SK-N-SH (cell line): ENCODE measurements at places on chromosomes 6 and 20. TPM values are rescaled to one million over a fixed set of nuclear protein-coding genes. Genes with fewer than 3 reads are reported as not detected.

- no peak overlapping the region for H3K4me3 ChIP-seq
- peak; percentile 74 for DNase-seq
- H3K27me3 ChIP-seq: peaks cover 12% of the 10 kb centered on the region; the same call in 1 of the 2 replicates
- H3K4me1 ChIP-seq: no peaks in the 10 kb centered on the region
Observed at GRCh38 chr6:34120953-34121675, 24.8 kb downstream of the GRM4 start.

The SRMS gene
- not detected in 2 replicates for polyA plus RNA-seq

DNA sequence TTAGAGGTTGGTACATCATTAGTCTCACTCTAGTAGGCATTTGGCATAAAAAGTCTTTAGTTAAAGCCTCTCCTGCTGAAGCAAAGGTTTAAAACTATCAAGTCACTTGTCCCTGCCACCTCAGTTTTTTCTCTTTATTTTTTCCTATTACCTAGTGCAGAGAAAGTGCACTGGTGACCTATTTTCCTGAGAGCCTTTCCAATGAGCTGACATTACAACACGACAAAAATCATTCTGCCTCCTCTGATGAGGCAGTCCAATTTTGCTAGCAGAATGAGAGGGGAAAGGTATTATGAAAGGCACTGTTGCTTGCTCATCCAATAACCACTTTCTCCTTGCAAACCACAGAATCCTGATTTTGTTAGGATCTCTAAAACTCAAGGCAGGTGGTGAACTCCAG, 73.3 kb upstream of the SGK1 start:
- H3K36me3 ChIP-seq: no peaks in the 10 kb centered on the region
- no peak overlapping the region for H3K4me3 ChIP-seq
- DNase-seq: no peak
- no peaks in the 10 kb centered on the region for H3K4me1 ChIP-seq

DNA sequence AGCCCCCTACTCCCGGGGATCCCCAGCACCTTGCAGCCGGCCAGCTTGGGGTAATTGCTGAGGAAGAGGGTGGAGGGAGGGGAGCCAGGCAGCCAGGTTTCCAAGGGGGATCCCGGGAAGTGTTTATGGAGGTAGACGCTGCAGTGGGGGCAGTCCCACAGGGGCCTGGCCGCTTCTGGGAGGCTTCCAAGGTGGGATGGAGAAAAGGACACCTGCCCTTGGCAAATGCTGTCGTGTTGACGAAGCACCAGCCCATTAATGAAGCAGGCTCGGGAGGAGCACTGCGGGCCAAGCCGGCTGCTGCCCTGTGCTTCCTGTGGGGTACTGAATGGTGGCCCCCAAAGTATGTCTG, 82.4 kb downstream of the TMEM242 start:
- H3K4me1 ChIP-seq: no peaks in the 10 kb centered on the region
- no peak overlapping the region for H3K27ac ChIP-seq
- no peaks in the 10 kb centered on the region for H3K36me3 ChIP-seq
- no peak overlapping the region for H3K4me3 ChIP-seq
- no peaks in the 10 kb centered on the region for H3K27me3 ChIP-seq
- no peak for DNase-seq

The C4A gene
- polyA plus RNA-seq: 9.9 and 11.4 TPM in 2 replicates

GRCh38 chr6:62393608-62394007, 107.6 kb upstream of the KHDRBS2 start:
- no peak overlapping the region for H3K27ac ChIP-seq
- no peak overlapping the region for H3K4me3 ChIP-seq
- no peaks in the 10 kb centered on the region for H3K36me3 ChIP-seq
- H3K4me1 ChIP-seq: no peaks in the 10 kb centered on the region
- no peaks in the 10 kb centered on the region for H3K27me3 ChIP-seq
- DNase-seq: no peak

DNA sequence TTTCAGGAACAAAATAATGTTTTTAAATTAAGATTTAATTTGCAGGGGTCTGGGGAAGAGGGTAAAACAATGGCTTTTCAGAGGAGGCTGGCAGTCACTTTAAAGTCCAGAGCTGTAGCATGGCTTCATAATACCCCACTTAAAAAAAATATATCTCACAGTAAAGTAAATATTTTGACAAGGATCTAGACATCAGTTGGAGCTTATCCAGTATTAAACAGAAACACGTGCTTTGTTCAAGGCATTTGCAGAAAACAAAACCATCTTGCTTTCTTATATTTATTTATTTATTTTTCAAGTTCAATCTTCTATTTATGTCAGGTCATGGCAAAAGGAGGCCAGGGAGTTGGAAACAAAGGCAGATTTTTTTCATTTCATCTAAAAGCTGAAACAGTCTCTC, 53.3 kb upstream of the PRL start:
- DNase-seq: peak; percentile 28
- no peaks in the 10 kb centered on the region for H3K36me3 ChIP-seq
- H3K4me3 ChIP-seq: no peak overlapping the region
- H3K27ac ChIP-seq: no peak overlapping the region
- H3K27me3 ChIP-seq: no peaks in the 10 kb centered on the region

The SLC22A2 gene
- polyA plus RNA-seq: not detected in 2 replicates

GRCh38 chr6:22801831-22802230, 232.5 kb downstream of the HDGFL1 start:
- no peak overlapping the region for H3K27ac ChIP-seq
- no peak overlapping the region for H3K4me3 ChIP-seq
- DNase-seq: no peak
- H3K4me1 ChIP-seq: no peaks in the 10 kb centered on the region

DNA sequence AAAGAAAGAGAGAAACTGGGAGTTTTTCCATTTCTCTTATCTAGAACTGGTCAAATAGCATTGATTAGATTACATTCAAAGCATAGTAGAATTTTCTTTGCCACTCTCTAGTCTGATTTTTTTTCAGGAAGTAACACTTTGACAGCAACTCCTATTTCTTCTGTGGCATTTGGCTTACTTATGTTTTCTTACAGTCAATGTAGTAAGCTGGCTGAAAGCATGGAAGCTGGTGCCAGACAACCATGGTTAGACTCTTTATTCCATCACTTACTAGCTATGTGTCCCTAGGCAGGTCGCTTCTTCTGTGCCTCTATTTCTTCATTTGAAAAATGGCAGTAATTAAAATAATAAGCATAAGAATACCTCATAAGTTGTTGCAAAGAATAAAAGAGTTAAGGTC, 54.2 kb upstream of the OPRM1 start:
- DNase-seq: no peak
- no peak overlapping the region for H3K4me3 ChIP-seq
- no peaks in the 10 kb centered on the region; the same call in 1 of the 2 replicates for H3K4me1 ChIP-seq
- no peaks in the 10 kb centered on the region for H3K36me3 ChIP-seq

The GDAP1L1 gene
- 0.30 and 0.55 TPM in 2 replicates for polyA plus RNA-seq

DNA sequence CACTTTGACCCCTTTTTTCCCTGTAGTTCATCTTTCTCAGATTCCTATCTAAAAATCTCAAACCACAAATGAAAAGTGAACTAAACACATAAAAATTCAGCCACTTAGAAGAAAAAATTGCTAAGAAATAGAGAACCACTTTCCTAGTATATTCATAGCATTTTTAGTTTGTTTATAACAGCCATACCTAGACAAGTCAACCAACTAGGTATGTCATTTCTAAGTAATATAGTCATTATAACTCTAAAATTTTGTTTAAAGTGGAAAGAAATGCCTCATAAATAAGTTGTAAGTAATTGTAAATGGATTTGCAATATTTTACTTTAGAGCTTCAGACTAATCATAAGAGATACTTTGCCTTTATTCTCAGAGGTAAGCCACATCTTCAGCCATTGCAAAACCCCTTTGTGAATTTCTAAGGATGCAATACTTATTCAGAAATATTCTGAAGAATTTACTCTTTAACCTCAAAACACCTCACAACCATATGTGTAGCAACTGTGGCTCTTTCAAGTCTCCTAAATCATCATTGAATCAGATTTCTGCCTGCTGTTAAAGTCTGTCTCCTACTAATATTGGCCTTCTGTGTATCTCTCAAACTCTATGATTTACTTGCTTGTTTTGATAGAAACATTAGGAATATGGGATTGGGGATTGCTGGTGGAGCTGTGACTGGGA, 6.9 kb upstream of the SUMO4 start:
- H3K27me3 ChIP-seq: no peaks in the 10 kb centered on the region
- peaks cover 52% of the 10 kb centered on the region for H3K36me3 ChIP-seq
- H3K27ac ChIP-seq: no peak overlapping the region
- no peak overlapping the region for H3K4me3 ChIP-seq

The RIPPLY2 gene
- polyA plus RNA-seq: 0.33 and 1.3 TPM in 2 replicates

- no peak overlapping the region for H3K27ac ChIP-seq
- no peak for DNase-seq
- H3K27me3 ChIP-seq: peaks cover 45% of the 10 kb centered on the region
- H3K4me1 ChIP-seq: no peaks in the 10 kb centered on the region; the same call in 1 of the 2 replicates
- no peak overlapping the region for H3K4me3 ChIP-seq
Observed at GRCh38 chr6:3330199-3330598, 71.5 kb downstream of the PSMG4 start.

DNA sequence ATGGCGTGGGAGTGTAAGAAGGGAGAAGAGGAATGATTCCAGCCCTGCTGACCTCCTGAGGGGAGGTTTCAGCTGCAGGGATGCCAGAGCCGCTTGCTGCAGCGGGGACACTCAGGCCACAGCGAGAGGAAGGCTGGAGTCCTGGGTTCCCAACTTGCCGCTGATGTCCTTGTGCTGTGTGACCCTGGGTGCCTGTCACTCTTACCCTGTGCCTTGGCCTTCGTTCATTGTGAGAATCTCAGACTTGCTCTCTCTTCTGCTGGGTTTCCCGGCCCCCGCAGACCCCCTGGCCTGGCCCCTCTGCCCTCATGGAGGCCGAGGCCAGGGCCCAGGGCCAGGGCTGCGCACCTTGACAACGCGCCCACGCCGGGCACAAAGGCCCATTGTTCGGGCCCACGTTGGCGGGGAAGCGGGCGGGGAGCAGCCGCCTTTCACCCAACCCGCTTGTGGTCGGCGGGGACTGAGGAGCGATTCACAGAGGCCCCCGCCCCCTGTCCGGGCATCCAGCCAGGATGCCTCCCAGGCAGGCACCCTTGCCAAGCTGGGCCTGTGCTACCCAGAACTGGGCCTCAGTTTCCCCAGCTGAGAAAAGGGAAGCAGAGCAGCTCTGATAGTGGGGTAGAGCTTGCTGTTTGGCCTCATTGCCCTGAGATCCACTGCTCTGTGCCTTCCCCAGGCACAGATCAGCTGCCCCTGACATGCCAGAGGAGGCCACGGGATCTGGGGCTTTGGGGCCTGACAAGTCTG, 52.4 kb downstream of the CEBPB start:
- DNase-seq: no peak
- H3K27me3 ChIP-seq: no peaks in the 10 kb centered on the region
- H3K4me3 ChIP-seq: no peak overlapping the region
- no peak overlapping the region for H3K27ac ChIP-seq
- H3K36me3 ChIP-seq: no peaks in the 10 kb centered on the region

DNA sequence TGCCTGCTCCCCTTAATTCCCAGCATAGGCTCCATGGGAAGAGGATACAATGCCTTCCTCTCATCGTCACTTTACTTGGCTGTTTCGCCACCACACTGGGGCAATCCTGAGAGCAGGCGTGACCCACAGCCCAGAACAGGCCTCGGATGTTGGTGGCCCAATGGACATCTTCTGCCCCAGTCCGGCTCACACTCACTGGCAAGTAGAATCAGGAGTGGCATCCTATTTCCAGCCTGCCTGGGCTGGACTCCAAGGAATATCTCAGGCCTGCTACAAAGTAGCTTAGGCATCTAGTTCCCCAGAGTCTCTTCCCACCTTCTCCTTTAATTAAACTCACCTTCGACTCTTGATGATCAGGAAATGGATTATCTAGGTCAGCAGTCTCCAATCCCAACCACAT, 110.5 kb downstream of the LRFN2 start:
- no peaks in the 10 kb centered on the region for H3K36me3 ChIP-seq
- DNase-seq: no peak
- no peaks in the 10 kb centered on the region for H3K27me3 ChIP-seq
- peaks cover 29% of the 10 kb centered on the region; the same call in 1 of the 2 replicates for H3K4me1 ChIP-seq
- no peak overlapping the region for H3K4me3 ChIP-seq

- H3K36me3 ChIP-seq: no peaks in the 10 kb centered on the region
- H3K27me3 ChIP-seq: no peaks in the 10 kb centered on the region
- H3K27ac ChIP-seq: no peak overlapping the region
- DNase-seq: no peak
- no peaks in the 10 kb centered on the region for H3K4me1 ChIP-seq
- no peak overlapping the region for H3K4me3 ChIP-seq
Observed at GRCh38 chr6:66499851-66500250, 792.8 kb upstream of the EYS start.

GRCh38 chr20:59144179-59144830, 19.3 kb upstream of the ZNF831 start:
- H3K27me3 ChIP-seq: no peaks in the 10 kb centered on the region
- H3K4me3 ChIP-seq: no peak overlapping the region
- no peak overlapping the region for H3K27ac ChIP-seq
- no peak for DNase-seq

- H3K27me3 ChIP-seq: no peaks in the 10 kb centered on the region
- peaks cover 6% of the 10 kb centered on the region; the same call in 1 of the 2 replicates for H3K4me1 ChIP-seq
- DNase-seq: no peak
- H3K4me3 ChIP-seq: no peak overlapping the region
- H3K27ac ChIP-seq: no peak overlapping the region
Observed at GRCh38 chr20:32195581-32195980, 12.0 kb downstream of the PLAGL2 start.

The MYLK4 gene
- polyA plus RNA-seq: 0.16 and 0.18 TPM in 2 replicates

DNA sequence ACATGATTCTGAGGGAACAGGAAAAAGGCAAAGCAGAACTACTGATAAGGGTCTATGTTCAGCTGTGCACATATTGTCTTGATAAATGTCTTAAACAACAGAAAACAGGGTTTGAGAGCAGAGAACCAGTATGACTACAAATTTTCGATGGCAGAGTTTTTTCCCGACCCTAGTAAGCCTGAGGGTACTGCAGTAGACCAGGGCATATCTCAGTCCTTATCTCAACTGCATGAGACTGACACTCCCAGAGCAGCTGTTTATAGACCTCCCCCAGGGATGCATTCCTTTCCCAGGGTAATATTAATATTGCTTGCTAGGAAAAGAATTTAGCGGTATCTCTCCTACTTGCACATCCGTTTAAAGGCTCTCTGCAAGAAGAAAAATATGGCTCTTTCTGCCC, 1176.8 kb upstream of the ADGRB3 start:
- H3K36me3 ChIP-seq: no peaks in the 10 kb centered on the region
- H3K27ac ChIP-seq: no peak overlapping the region
- H3K27me3 ChIP-seq: no peaks in the 10 kb centered on the region
- no peak overlapping the region for H3K4me3 ChIP-seq
- DNase-seq: no peak
- H3K4me1 ChIP-seq: no peaks in the 10 kb centered on the region

DNA sequence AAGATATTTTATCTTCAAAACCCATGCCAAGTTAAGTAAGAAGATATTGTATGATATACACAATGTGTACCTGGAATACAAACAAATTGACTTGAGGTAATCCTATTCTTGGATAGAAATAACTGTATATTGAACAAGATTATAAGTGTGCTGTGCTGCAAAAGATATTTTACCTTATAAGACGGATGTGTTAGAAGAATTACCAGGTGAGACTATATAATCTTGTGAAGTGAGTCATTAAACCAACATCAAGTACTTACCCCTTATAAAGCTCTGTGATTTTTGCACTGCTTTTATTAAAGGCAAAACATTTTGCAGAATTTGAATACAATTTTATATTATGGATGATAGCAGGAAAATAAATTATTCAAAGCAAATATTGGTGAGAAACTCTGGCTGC, 570.0 kb downstream of the MMUT start:
- DNase-seq: no peak
- no peaks in the 10 kb centered on the region for H3K36me3 ChIP-seq
- no peak overlapping the region for H3K4me3 ChIP-seq
- no peaks in the 10 kb centered on the region for H3K27me3 ChIP-seq
- no peaks in the 10 kb centered on the region for H3K4me1 ChIP-seq
